HT1080 (cell line): ENCODE measurements at places on chromosomes 4 and X.

GRCh38 chr4:69440308-69440707 is 55.4 kb downstream of the UGT2B4 start:
- no peak for DNase-seq

- peak; percentile 54 for DNase-seq
Measured at GRCh38 chrX:39645178-39645895, 452.4 kb downstream of the BCOR start.

GRCh38 chrX:119853444-119853843 is 681 bp upstream of the UPF3B start:
- no peak for DNase-seq

DNA sequence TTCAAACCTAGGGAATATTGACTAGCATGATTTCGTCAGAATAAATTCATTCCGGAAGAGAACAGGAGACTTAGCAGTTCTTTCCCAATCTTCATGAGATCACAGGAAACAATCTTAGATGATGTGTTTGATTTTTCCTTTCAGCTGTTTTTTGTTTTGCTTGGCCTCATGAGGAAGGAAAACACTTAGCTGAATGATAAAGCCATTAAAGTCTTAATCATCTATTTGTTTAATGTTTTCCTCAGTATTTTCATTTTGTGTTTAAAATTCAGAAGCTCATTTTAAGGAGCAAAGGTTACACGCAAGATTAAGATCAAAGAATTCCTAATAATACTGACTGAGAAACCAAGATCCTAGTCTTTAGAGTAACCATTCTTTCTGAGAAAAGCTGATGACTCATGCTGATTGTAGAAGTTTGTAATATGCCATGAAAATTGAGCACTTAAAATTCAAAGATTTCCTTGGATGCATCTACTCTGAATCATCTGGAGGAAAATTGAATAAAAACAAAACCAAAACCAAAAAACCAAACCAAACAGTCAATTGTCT is 15.4 kb upstream of the TBC1D19 start:
- peak; percentile 87 for DNase-seq

DNA sequence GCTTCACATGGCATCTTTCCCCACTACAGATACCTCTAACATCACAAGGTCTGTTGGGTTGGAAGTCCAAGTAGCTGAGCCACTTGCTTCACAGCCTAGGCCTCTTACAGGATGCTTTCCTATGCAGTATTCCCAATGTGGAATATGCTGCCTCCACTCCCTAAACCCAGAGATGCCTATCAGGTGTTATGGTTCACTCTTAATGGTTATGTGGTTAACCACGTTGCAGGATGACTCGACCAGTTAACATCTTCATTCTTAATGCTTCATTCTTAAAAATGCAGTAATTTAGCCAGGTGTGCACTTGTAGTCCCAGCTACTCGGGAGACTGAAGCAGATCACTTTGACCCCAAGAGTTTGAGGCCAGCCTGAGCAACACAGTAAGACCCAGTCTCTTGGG is 24.2 kb downstream of the HAUS3 start:
- peak; percentile 71 for DNase-seq

DNA sequence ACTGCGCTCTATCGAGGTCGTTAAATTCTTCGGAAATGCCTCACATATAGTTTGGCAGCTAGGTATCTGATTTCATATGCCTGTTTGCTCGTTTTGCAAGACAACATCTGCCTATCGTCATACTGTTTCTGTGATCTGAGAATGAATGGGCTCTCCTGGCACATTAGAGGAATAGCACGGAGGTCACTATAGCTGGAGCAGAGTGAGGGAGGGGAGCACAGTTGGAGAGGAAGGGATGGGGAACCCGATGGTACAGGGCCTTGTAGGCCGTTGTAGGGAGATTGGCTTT is 552 bp downstream of the IKBKG start:
- DNase-seq = no peak

GRCh38 chrX:70257423-70258288 is 2.3 kb downstream of the P2RY4 start:
- DNase-seq = no peak

- DNase-seq = no peak
Measured at GRCh38 chrX:100717363-100717762, 14.6 kb downstream of the SYTL4 start.

GRCh38 chr4:35105486-35105885 is 1138.8 kb downstream of the ARAP2 start:
- DNase-seq = no peak
